ENCODE measurements at places on chromosomes 6 and 20. TPM values are rescaled to one million over a fixed set of nuclear protein-coding genes. Genes with fewer than 3 reads are reported as not detected.

Gene DEFB124
- not detected for total RNA-seq

GRCh38 chr6:86859513-86859912 lies 77.8 kb upstream of the HTR1E start:
- no peak for DNase-seq

DNA sequence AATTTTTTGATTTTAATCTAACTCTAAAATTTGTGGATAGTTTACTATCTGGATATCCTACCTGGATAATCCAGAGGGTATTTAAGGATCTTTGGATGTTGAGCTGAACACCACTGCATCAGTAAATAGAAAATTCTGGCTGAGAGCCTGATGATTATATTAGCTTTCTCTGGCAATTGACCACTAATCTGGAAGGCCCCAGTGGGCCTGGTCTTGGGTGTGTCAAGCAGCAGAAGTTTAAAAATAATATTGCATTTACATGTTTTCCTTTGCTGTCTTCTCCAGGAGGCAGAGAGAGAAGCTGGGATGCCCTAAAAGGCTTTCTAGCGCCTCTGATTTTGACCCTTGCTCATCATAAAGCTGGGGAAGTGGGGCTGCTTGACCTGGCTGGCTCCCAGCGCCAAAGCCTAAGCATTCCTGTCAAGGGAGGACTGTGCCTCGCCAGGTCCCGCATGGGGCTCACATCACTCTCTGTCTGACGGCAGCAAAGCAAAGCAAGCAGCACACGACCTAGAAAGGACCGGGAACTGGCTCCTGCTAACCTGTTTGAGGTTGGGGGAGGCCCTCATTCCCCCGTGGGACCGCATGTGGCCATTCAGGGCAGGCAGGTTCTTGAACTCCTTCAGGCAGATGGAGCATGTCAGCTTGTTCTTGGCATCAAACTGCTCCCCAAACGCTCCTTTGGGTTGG lies 46.6 kb upstream of the MRPS10 start:
- DNase-seq = no peak

DNA sequence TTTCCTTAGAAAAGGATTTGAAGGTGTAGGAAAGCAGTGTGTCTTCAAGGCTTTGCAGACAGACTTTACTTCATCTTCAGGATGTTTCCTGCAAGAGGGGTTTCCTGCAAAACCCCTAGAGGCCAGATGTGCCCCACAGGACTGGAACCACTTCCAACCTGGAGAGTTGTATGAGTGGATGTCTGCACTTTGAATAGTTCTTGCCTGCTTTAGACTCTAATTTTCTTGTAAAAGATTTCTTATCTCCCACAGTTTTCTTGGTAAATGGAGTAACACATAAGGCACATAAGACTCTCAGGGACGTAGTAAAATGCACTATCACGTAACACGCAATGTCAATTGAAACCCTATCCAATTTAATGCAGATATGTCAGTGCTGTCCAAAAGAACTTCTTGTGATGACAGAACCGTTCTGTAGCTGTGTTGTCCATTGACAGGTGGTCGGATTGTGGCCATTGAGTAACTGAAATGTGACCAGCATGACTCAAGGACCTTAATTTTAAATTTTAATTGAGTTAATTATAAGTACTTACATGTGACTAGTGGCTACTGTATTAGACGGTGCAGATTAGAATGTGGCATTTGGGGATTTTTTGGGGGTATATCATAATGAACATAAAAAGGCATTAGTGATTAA lies 118.7 kb downstream of the JARID2 start:
- no peak for DNase-seq

DNA sequence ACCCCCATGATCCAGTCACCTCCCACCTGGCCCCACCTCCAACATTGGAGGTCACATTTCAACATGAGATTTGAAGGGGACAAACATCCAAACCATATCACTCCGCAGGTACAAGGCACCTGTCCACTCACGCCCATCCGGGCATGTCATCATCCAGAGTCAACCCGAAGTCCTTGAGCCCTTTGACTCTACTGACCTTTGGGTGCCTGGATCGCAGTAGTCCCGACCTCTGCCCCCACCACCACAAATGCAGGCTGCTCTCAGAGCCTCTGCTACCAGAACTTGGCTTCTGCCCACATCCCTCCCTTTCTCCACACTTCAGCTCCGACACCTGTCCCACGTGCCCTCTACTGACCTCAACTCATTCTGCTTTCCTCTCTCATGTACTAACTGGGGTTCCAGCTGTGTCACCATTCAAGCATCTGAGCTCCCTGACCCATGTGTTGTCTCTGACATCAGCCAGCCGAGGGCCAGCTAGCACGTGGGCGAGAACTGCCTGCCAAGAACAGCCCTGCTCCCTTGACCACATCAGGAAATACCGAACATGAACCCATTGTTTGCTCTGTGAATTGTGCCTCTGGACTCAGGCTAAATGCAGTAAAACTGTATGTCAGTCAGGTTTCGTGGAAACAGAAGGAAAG lies 498.3 kb upstream of the SULF2 start:
- no peak for DNase-seq

DNA sequence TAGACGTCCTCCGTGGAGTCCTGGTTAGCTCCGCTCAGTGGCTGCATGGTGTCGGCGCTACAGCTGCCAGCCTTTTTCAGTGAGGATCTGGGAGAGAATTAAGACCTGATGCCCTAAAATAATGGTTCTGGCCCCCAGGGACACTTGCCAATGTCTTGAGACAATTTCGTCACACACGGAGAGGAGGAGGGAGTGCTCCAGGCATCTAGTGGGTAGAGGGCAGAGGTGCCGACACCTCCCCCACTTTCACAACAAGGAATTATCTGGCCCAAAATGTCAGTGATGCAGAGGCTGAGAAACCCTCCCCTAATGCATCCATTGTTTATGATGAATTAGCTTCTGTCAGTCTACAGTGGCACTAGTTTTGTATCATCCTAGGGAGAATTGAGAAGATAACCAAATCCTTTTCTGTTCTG lies 24.4 kb downstream of the TMEM181 start:
- DNase-seq = no peak
